Cerebellar nuclear complex (tissue), 1 donor: ENCODE measurements at places on chromosomes 1 and 21.

DNA sequence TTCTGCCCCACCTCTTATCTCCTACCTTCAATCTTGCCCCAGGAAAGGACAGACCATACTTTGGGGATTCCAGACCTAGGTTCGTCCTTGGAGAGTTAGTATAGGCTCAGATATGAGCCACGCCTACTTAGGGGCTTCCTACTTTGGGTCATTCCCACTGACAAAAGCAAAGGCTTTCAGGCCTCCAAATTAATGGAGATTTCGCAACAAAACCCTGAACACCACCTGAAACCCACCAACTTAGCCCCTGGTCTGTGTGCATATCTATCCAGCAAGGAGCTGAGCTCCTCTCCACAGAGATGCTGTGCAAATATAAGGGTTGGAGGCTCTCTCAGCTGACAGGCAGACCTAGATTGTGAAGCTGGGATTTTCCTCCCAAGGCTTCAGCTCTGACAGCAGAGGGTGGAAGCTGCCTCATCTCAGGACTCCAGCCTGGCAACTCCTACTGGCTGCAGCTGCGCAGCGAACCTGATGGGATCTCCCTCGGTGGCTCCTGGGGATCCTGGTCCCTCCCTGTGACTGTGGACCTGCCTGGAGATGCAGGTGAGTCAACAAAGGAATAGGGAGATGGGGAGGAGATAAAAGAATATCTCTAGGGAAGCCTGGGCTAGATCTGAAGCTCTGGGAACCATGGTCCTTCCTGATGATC, 2.1 kb downstream of the MPL start:
- no peak for DNase-seq

DNA sequence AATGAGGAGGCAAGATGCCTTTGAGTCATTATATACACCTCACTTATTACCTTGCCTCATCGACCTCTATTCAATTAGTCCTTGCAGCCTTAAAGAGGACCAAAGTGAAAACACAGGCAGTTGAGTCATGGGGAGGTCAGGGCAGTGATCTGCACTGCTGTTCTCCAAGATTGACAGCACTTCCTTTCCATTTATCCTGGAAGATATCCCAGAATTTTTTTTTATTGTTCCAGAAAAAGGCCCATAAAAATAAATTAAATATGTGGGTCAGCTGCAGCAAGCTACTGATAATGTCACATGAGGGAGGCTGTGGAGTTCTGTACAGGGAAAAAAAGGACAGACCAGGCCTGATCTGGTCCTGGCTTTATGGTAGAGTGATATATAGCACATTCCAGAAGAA, 33.2 kb upstream of the CDC42BPA start:
- DNase-seq = no peak

GRCh38 chr1:39494671-39495410, 3.4 kb downstream of the BMP8A start:
- no peak for DNase-seq

DNA sequence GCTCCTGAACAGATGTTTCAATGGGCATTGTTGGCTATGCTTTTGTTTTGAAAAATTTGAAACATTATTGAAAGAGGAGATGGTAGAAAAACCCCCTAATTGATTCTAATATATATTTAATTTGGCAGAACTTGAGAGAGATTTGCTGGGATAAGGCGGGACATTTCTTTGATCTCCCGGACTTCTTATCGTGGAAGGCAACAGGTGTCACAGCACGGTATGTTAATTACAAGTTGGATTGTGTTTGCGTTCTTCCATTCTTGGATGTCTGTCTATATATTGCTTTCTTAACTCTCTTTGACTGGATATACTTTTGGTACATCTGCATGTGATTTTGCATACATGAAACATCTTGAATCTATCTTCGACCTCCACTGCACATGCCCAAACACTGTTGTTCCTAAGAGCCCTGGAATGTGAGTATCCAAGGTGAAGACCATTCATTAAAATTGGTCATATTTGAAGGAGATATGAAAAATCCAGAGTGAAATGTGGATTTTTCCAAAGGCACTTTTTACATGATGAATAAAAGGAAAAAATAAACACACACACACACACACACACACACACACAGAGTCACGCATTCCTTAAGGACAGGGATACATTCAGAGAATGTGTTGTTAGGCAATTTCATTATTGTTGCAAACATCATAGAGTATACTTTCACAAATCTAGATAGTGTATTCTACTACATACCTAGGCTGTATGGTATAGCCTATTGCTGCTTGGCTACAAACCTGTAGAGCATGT, 81.9 kb downstream of the FGGY start:
- no peak for DNase-seq

- no peak for DNase-seq
Observed at GRCh38 chr1:102732927-102733326, 375.4 kb downstream of the COL11A1 start.

DNA sequence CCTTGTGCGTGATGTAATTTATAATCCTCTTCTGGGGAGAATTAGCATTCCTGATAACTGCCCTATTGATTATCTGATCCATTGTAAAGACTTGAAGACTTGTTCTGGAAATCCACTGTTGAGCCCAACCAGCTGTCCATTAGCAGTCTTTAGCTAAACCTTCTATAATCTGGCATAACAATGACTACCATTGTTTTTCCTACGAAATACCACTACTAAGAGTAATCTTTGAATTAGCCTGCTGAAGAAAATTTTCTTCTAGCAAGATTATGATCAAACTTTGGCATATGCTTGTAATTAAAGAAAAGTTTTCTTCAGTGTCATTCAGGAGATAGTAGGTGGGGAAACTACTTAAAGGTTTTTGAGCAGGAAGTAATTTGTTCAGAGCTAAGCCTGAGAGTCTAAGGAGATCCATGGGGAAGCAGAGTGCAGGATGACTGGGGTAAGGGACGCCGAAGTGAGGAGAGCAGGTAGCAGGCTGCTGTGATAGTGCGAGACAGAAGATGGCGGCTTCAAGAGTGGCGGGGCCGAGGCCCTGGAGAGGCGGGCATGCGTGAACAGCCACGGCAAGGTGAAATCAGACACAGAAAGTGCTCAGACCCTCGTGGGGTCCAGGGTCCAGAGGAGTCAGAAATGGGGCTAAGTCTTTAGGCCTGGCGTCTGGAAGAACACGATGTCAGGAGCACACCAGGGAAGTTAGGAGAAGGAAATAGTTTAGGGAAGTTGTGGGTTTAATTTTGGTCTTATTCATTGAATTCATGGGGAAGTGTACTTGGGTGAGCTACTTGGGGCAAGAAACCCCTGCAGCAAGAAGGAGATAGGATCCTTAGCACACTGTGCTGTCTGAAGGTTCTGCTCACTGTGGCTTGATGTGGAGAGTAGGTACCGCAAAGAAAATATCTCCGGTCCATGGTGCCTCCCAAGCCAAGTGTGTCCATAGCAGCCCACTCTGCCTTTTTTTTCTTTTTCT, 112.6 kb upstream of the ADAR start:
- no peak for DNase-seq

GRCh38 chr1:44239331-44239960, 26.2 kb downstream of the DMAP1 start:
- no peak for DNase-seq
